ENCODE measurements at places on chromosomes 1 and 21.

- DNase-seq, result no peak
Observed at GRCh38 chr1:228307218-228308023, 99.2 kb downstream of the TRIM11 start.

- no peak for DNase-seq
Observed at GRCh38 chr1:208066583-208066982, 155.7 kb upstream of the CD34 start.

DNA sequence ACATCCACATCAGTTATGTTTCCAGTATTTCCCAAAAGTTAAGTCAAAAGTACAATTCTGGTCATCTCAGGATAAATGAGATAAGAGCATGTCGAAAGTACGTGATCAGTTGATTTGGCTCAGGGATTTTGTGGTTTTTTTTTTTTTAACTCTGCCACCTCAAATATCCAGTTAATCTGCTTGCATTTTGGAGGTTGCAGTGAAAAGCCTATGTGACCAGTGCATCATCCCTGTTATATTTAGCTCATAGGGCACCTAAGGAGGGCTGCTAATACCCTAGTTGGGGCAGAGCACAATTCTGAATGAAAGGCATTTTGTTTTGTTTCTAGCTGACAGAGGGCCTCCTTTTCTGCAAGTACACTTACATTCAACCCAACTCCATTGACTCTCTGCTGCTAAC, 31.7 kb upstream of the RGS16 start:
- DNase-seq, result no peak

GRCh38 chr21:34043333-34043732, 30.0 kb upstream of the MRPS6 start:
- DNase-seq, result no peak

DNA sequence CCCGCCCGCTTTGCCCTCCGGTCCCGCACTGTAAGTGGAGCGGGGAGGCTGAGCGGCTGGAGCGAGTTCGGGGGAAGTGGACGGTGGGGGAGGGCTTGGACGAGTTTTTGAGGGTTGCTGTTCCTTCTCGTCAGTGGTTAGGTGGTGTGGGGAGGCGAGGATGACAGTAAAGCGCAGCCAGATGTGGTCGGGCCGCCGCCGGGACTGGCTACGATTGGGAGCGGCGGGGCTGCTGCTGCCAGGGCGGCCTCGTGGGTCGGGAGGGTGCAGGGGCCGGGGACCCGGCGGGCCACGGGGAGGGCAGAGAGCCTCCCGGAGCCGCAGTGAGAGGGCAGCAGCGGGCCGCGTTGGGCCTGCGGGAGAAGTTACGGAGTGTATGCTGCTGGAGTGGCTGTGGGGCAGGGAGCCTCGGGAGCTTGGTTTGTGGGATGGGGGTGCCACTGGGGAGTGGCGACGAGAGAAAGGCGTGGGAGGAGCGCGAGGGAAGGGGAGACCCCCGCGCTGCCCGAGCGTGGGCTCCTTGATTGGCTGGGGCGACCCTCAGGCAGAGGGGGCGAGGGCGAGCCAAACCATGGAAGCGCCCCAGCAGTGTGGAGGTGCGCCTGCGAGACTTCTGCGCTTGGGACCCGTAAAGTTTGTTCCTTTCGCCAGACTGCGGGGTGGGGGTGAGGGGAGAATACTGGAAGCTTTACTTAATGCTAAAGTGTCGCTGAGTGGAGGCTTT, 2.1 kb downstream of the ADGRL2 start:
- DNase-seq, result peak; percentile 37

DNA sequence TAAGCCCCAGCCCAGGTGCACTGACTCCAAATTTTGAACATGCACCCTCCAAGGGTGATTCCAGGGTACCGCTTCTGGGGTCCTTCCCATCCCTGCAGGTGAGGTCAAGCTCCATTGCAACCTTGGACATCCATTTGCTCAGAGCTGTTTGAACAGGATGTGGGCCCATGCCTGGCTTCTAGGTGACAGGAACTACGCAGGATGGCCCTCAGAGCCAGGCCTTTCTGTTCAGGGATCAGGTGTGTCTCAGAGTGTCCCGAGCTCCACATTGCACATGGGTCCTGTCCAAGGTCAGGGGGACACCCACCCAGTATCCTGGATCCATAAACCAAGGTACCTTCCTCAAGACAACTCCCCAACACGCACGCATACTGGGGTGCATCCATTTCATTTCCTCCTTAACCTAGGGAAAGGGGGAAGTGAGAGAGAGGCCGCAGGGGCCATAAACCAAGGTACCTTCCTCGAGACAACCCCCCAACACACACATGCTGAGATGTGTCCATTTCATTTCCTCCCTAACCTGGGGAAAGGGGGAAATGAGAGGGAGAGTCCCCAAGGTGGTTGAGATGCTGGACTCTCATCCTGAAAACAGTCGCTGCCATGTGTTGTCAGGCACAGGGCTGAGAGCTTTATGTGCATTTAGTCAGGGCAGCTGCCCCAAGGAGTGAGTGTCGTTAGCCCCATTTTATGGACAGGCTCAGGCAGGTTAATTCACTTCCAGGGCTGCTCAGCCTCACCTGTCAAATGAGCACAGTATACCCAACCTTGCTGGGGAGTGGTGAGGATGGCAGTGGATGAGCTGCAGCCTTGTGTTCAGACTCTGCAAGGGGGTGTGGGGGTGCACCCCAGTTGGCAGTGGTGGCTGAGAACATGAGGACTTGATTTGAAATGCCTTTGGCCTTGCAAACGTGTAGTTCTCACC, 2.1 kb downstream of the SLC66A1 start:
- DNase-seq, result no peak

DNA sequence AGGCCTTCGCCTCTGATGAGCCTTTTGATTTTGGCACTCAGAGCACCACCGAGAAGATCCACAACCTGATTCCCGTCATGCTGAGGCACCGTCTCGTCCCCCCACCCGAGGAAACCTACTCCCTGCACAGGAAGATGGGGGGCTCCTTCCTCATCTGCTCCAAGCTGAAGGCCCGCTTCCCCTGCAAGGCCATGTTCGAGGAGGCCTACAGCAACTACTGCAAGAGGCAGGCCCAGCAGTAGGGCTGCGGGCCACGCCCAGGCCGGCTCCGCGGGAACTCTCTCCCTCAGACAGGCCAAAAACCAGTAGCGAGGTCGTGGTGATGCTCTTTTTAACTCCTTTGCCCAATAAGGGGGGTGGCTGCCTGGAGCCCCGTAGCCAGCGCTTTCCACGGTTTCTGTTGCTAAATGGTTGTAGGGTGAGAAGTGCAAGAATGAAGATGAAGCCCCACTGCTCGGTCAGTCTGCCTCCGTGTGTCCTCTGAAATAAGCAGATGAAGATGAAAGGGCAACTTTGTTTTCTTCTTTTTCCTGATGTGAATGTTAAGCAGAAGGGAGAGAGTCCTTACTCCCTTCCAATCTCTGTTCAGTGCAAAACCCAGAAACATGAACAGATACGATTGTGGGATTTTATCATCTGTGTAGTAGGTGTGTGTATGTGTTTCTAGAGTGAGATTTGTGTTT, 46.5 kb downstream of the COQ8A start:
- no peak for DNase-seq

GRCh38 chr1:232610192-232610901, 19.6 kb downstream of the SIPA1L2 start:
- no peak for DNase-seq

DNA sequence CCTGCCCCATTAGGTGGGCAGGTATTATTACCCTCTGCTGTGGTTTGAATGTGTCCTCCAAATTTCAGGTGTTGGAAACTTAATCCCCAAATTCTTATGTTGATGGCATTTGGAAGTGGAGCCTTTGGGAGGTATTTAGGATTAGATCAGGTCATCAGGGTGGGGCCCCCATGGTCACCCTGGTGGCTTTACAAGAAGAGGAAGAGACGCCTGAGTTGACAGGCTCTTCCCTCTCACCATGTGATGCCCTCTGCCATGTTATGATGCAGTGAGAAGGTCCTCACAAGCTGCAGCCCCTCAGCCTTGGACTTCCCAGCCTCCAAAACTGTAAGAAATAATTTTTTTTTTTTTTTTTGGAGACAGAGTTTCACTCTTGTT, 8.8 kb upstream of the THEMIS2 start:
- no peak for DNase-seq

Data from NCI-H460 (cell line).